Cerebellar nuclear complex (tissue), 1 donor: ENCODE measurements at places on chromosomes 1 and 21.

DNA sequence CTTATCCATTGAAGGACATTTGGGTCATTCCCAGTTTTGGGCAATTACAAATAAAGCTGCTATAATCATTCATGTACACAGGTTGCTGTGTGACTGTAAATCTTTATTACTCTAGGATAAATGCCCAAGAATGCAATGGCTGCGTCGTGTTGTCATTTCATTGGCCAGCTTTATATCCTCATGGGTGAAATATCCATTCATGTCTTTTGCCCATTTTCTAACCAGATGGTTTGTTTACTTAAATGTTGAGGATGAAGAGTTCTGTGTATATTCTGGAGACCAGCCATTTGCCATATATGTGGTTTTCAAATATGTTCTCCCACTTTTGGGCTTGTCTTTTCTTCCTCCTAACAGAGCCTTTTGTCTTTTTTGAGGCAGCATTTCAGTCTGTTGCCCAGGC is 25.3 kb downstream of the TRIM11 start:
- no peak for DNase-seq

DNA sequence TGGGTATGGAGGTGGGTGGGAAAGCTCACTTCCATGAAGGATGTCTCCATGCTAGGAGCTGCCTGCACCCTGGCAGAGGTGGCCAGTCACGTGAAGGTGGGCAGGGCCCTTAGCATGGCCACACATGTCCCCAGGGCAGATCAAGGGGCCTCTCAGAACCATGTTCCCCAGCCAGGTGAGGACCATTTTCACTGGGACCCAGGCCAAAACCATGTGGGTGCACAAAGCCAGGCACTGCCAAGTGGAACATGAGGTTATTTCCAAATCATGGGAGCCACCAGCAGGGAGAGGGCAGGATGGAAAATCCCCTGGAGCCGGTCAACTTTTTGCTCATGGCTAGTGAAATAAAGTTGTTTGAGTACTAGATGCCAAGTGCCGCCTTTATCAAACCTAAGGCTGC is 9.7 kb downstream of the ZNF692 start:
- DNase-seq = no peak

DNA sequence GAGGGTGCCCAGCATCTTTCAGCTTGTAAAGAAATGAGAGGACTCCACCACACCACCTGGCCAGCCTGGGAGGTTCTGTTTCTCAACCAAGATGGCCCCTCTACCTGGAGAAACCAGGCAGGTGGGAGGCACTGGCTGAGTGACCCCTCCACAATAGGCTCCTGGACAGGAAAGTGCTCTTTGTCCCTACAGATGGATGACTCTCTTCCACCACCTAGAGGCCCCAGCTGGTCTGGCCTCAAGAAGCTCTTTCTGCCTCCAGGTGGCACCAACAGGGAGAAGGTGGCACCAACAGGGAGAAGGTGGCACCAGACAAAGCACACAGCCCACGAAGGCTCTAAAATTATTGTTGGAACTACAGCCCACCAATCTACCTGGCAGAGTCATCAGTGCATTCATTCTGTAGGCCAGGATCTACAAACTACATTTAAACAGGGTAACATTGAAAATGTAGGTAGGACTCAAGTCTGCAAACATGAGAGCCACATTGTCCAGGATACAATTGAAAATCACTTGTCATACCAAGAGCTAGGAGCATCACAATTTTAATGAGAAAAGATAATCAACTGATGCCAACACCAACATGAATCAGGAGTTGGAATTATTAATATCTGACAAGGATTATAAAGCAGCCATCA is 14.4 kb downstream of the TMPRSS3 start:
- no peak for DNase-seq

GRCh38 chr1:54768093-54768492 is 3.8 kb upstream of the PARS2 start:
- no peak for DNase-seq

DNA sequence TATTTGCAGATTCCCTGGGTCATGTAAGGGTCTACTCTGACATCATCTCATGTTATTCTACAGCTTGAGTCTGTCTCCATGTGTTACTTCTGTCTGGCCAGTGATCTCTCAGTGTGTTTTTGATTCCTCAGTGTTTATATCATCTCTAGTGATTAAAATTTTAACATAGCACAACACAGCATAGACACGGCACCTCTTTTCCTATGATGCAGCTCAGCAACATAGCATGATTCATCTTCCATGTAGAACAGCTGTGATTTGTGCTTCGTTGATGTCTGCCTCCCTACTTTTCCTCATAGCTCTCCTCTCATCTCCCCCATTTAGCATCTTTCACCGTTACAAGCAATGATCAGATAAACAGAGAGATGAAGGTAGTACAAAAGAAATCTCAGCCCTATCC is 163.9 kb upstream of the DPT start:
- DNase-seq = no peak

GRCh38 chr1:167756730-167757405 is 35.1 kb downstream of the MPZL1 start:
- no peak for DNase-seq
